Stimulated activated CD8-positive, alpha-beta memory T cell treated with anti-CD3 and anti-CD28 coated beads, Interleukin-4, amount 100 ng/mL, for 24 hours (primary cell): ENCODE measurements at places on chromosomes 11 and 22.

DNA sequence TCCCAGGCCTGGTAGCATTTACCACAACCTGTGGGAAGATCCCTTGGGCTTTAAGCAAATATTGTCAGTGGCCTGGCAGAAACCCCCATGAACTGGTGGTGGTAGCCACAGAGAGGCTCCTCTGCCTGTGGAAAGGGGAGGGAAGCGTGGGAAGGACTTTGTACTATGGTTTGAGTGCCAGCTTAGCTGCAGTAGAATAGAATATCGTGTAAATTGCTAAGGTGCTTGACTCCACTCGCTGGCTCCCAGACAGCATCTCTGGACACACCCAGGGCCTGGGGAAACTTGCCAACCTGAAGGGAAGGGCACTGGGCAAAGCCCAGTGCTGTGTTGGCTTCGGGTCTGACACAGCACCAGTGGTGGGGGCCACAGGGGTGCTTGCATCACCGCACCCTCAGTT lies 52.6 kb downstream of the XRRA1 start:
- DNase-seq: no peak

DNA sequence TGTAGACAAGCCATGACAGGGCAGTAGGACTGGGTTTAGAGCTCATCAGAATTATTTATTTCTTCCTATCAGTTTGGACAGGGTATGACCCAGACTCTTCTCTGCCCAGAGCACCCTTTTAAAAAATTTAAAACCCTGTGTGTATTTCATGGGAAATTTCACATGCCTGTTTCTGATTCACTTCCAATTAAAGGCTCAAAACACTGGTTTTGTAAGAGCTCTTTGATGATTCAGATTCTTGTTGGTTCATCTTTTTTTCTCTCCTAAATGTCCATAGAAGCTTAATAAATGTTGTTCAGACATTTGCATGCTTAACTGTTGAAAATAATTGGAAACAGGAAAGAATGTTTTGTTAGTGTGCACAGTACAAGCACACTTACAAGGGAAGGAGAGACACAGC lies 13.8 kb downstream of the FLI1 start:
- DNase-seq: no peak

DNA sequence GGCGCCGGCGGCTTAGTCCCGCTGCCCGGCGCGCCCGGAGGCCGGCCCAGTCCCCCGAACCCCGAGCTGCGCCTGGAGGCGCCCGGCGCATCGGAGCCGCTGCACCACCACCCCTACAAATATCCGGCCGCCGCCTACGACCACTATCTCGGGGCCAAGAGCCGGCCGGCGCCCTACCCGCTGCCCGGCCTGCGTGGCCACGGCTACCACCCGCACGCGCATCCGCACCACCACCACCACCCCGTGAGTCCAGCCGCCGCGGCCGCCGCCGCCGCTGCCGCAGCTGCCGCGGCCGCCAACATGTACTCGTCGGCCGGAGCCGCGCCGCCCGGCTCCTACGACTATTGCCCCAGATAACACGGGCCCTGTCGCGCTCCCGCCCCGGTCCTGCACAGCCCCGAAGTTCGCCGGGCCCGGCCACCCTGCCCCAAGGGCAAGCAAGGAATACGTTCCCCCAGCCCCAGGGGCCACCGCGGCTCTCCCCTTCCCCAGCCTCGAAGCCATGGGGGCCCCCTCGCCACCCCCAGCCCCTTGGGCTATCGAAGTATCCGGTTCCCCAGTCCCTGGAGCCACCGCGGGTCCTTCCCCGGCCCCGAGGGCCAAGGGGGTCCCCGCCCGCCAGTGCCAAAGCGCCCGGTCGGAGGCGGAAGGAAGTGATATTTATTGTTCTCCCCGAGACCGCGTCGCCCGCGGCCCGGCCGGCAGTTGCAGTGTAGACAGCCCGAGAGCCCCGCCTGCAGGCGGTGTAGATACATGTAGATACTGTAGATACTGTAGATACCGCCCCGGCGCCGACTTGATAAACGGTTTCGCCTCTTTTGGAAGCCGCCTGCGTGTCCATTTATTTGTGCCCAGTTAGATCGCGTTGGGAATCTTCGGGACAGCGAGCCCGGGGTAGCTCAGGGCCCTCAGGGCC lies 6.2 kb downstream of the TBX1 start:
- DNase-seq: peak; percentile 22

DNA sequence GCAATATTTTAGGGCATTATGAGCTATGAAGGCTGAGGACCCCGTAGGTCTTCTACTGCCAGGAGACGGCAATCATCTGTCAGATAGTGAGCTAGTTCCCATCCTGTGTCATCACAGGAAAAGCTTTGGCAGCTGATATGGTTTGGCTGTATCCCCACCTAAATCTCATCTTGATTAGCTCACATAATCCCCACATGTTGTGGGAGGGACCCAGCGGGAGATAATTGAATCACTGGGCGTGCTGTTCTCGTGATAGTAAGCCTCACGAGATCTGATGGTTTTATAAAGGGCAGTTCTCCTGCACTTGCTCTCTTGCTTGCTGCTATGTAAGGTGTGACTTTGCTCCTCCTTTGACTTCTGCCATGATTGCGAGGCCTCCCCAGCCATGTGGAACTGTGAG lies 18.1 kb downstream of the CSRP3 start:
- DNase-seq: no peak

DNA sequence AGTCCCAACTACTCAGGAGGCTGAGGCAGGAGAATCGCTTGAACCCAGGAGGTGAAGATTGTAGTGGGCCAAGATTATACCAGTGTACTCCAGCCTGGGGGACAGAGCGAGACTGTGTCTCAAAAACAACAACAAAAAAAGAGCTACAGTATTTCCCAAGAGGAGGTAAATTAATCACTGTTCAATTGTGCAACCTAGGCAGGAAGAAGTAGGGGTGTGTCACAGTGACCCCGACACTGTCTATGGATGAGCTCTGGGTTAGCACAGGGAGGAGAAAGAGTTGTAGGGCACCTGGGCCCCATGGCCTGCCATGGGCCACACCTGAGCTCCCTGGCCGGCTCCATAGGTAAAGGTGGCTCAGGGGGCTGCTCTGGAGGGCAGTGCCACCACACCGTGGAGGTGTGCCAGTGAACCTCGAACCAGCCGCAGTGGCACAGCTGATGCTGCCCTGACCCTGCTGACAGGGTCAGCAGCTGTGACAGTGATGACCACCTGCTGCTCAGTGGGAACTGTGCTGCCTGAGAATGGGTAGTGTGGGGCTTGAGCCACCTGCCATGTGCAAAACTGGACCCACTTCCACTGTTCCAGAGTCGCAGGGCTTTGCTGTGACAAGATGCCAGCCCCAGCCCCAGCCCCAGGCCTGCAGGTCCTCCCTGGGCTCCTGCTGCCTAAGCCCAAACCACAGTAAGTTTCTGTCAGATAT lies 84.0 kb upstream of the PITPNB start:
- DNase-seq: no peak

GRCh38 chr11:34948696-34949095 lies 32.3 kb downstream of the PDHX start:
- no peak for DNase-seq

GRCh38 chr11:58513747-58514367 lies 6.0 kb upstream of the OR5B21 start:
- DNase-seq: no peak

GRCh38 chr11:17159441-17159840 lies 48.3 kb downstream of the PIK3C2A start:
- no peak for DNase-seq

- DNase-seq: no peak
These were observed 5.5 kb upstream of the RGL4 start for GRCh38 chr22:23685205-23685784.

- no peak for DNase-seq
These were observed 70.3 kb downstream of the CCDC81 start for GRCh38 chr11:86444981-86445380.
